ENCODE measurements at places on chromosomes 5 and 9. TPM values are rescaled to one million over a fixed set of nuclear protein-coding genes. Genes with fewer than 3 reads are reported as not detected.

The IL4 gene
- total RNA-seq, result not detected

The ENHO gene
- not detected for total RNA-seq

The HRH2 gene
- not detected for total RNA-seq

The NR2F1-AS1 gene
- 12.2 TPM for total RNA-seq

The EPB41L4A gene
- total RNA-seq, result 8.8 TPM

The ADAMTS19 gene
- not detected for total RNA-seq

The KLF4 gene
- total RNA-seq, result 1.1 TPM

The MAST4 gene
- total RNA-seq, result 24.0 TPM

The ANGPTL2 gene
- total RNA-seq, result 8.4 TPM

The DAB2IP gene
- total RNA-seq, result 11.6 TPM

The DMRT3 gene
- not detected for total RNA-seq

The TMEM215 gene
- total RNA-seq, result not detected

The SPATA31A6 gene
- total RNA-seq, result not detected

The RORB gene
- total RNA-seq, result under 0.01 TPM

The TSSK1B gene
- total RNA-seq, result not detected

The FCHSD1 gene
- total RNA-seq, result 21.1 TPM

The SLC6A19 gene
- not detected for total RNA-seq

The KCNN2 gene
- total RNA-seq, result not detected

The C9orf153 gene
- total RNA-seq, result not detected

The ROR2 gene
- total RNA-seq, result under 0.01 TPM

The CARTPT gene
- total RNA-seq, result not detected

The ZFP62 gene
- total RNA-seq, result 21.3 TPM

The MAP1B gene
- 50.8 TPM for total RNA-seq

The ANKH gene
- 6.4 TPM for total RNA-seq
